Activated CD8-positive, alpha-beta memory T cell treated with anti-CD3 and anti-CD28 coated beads for 1 hour (primary cell): ENCODE measurements at places on chromosomes 6 and 20.
A peak's percentile ranks its signal among the peaks of the same experiment; 100 is the strongest.

- DNase-seq, result no peak
Observed at GRCh38 chr6:146154197-146154596, 125.3 kb downstream of the GRM1 start.

GRCh38 chr20:40678286-40678875 is 10.7 kb downstream of the MAFB start:
- DNase-seq, result no peak

- no peak for DNase-seq
Observed at GRCh38 chr20:31967830-31968249, at the start of gene XKR7. XKR7 (plus strand) TSS chr20:31968151; CDS start chr20:31968176, 25 bp downstream.

DNA sequence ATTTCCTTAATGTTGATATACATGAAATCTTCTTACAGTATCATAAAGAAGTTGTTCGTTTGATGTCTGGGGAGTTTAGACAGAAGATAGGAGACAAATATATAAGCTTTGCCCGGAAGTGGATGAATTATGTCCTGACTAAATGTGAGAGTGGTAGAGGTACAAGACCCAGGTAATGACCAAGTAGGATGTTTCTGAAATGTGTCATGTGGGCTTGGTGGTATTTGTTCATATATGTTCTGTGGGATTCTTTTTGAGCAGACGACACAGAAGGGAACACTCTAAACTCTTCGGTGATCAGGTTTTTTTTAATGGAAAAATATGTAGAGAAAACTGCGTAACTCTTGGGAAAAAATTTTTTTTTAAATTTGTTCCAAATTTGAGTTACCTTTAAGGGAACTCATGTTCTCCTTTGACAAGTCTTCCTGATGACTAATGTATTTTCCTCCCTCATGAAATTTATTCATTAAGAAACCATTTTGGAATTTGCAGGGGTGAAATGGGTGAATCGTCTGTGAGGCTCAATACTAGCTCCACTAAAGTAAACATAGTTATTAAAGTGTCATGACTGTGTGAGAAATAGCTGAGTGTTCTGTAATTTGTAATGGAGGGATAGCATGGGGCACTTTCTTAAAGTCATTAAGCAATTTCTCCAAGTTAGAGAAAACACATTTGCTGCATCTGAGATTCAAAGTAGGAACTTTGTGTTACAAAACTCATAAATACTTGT is 100.6 kb downstream of the MAP3K4 start:
- no peak for DNase-seq

GRCh38 chr6:136059308-136059707 is 190.8 kb downstream of the MTFR2 start:
- no peak for DNase-seq

GRCh38 chr6:56293781-56294180 is 46.4 kb upstream of the COL21A1 start:
- no peak for DNase-seq

DNA sequence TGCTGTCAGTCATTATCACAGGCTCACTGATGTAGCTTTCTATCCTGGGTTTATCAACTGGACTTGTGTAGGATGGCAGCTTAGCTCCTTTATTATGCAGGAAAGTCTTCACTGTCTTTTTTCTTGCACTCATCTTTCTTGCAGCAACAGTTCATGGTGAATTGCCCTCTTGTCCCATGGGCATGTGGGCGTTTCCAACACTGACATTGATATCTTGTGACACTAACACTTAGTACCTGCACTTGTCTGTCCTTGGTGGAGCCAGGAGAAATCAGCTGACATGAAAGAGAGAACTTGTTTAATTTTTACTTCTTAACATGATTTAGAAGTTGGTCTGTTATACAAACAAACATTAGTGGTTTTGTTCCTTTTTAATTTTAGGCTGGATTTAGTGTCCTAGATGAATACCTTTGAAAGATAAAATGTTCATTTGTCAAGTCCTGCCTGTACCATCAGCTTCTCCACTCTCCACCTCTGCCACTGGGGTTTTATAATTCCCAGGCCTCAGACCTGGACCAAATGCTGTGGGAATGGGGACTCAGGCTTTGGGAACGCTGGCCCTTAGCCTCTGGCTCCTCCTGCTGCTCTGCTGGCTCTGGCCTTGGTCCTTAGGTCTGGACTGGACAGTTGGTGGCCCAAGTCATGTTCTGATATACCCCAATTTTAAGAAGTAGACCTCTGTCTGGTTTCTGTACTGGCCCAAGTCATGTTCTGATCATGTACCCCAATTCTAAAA is 161.0 kb upstream of the LAMP5 start:
- DNase-seq, result no peak

DNA sequence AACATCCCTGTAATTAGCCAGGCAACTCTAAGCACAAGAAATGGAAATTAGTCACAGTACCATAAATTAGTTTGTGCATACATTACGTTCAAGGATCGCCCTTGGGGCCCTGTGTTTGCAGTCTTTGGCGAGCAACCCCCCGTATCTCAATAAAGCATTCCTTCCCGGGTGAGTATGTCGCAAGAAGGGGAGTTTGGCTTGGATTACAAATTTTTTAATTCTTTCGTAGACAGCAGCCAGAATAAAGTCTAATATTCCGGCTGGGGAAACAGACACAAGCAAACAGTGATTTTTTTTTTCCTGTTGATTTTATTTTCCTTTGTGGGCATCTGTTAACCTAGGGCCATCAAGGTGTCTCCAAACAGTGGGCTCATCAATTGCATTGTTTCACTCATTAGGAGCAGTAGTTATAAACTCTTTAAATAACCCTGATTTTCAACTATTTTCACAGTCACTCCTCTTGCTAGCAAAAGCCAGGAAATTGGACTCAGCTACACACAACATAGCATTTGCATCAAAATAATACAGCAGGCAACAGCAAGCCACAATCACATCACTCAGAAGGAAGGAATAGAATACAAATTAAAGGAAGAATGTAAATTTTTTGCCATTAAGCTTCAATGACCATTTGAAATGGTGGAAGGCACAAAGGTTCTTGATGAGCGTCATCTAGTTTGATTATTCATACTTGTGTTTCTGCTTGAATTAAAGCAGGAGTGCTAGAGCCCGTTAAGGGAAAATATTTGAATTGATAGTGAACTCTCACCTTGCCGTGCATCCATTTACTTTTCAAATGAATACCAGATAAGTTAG is 85.3 kb downstream of the LINC00237 start:
- no peak for DNase-seq

- no peak for DNase-seq
Observed at GRCh38 chr6:22145823-22146677, 150.8 kb downstream of the PRL start.

DNA sequence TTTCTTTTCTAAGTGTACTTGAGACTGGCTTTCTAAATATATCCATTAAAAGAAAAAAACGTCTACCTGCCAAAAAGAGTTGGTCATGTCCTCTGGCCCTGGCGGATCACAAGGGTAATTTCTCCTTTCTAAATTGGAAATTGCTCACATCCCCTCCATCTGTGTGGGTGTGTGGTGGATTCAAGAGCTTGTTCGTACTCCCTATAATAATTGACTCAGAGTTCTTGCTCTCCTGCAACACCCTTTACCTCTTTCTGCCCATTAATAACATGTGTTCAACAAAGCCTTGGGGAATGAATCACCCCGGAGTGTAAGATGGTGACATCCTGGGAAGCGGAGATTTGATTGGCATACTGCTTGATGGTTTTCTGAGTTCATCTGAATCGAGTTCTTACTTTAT is 263.8 kb downstream of the ALDH8A1 start:
- no peak for DNase-seq

- no peak for DNase-seq
Observed at GRCh38 chr20:20666359-20666758, 46.1 kb downstream of the RALGAPA2 start.

GRCh38 chr20:61621035-61621730 is 369.1 kb downstream of the CDH4 start:
- DNase-seq, result no peak

DNA sequence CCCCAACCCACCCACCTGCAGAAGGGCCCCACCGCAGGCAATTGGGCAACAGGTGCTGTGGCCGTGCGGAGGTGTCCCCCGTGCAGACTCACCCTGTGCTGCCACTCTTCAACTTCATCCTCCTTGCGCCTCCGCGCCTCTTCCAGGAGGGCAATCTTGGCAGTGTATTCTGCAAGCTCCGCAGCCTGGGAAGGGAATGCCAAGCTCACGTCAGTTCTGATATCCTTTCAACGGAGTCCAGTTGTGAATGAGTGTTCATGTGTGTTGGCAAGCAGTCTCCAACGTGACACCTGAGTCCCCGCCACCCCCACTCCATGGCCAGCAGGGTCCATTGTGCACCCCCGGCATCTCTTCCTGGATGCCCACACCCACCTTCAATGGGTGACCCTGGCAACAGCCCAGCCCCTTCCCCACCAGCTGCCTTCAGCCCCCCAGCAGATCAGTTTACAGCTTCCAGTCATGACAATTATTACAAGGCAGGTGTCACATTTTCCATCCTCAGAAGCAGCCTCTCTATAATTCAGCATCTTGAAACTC is 49.9 kb downstream of the EZR start:
- DNase-seq, result no peak

- no peak for DNase-seq
Observed at GRCh38 chr6:39086711-39087110, 28.3 kb downstream of the SAYSD1 start.

DNA sequence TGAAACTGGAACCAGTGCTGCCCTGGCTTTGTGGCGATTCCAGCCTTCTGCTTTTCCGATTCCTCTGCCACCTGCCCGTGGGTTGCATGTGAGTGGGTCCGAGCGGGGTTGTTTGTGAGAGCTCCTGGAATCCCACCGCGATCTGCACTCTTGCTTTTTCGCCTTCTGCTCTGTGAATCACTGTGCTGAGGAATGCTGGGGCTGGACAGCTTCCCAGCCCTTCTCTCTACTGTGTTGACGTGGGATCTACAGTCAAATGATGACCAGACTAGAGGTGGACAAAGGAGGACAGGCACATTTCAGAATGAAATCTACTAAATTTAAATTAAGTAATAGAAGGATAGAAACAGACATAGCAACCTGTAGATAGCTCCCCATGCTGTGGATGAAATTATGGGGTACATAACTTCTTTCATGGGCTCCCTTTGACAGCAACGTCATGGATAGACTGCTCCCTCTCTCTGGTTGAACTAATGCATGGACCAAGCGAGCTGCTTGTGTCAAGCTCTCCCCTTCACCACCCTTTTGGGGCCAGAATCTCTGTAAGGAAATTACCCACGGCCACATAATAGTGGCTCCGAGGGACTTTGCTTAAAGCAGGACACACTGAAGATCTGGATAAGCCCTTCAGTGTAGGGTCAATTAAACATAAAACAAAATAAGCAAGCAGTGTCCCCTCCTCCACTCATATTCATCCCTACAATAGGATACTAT is 2.0 kb downstream of the FNDC1 start:
- no peak for DNase-seq

DNA sequence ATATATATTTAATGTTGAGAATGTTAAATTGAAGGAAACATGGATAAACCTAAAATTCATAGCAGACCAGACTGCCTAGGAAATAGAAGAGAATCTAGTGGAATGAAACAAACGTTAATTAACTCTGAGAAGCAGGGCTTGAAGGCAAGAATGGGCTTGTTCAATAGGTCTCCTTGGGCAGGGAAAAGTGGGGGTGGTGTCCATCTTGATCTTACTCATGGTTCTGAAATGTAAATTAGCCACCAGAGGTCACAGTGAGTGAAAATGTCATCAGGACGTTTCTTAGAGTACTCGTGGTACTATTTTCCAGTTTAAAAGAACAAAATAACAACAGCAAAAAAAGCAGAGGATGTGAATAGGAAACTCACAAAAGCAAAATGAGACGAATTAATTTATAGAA is 66.8 kb upstream of the BTBD3 start:
- no peak for DNase-seq

GRCh38 chr20:59123011-59123677 is 40.5 kb upstream of the ZNF831 start:
- peak; percentile 15 for DNase-seq

- no peak for DNase-seq
Observed at GRCh38 chr20:51022227-51022802, 592 bp downstream of the KCNG1 start.

DNA sequence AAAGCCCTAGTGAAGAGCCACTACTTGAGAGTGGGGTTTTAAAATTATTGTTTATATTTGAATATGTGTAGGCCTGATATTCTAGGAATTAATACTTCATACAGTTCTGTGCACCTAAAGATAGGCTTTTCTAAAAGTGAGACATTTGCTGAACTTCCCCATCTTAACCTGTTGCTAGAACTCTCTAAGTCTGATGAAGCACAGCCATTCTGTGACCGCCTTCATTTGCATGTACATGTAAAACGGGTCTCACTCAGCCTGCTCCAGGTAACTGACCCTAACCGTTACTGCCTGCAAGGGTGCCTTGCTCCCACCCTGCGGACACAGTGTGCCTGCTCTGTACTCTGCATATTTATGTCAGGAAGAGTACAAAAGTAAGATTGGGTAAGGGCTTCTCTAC is 44.3 kb upstream of the IRF4 start:
- DNase-seq, result no peak

DNA sequence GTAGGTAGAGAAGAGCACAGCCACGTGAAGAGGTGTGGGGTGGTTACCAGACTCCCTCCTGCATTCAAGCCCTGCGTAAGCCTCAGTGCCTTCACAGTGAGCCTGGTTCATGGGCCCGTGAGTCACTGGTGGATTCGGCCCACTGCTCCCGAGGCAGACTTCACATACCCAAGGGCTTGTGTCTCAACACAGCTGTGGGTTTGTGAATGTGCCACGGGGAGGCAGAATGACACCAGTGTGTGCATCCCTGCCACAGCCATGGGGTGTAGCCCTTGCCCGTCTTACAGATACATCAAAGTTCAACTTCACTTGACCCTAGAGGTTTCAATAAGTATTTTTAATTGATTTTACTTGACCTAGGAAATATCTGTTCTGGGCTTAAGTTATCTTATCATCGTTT is 108.5 kb downstream of the MAP3K4 start:
- no peak for DNase-seq

DNA sequence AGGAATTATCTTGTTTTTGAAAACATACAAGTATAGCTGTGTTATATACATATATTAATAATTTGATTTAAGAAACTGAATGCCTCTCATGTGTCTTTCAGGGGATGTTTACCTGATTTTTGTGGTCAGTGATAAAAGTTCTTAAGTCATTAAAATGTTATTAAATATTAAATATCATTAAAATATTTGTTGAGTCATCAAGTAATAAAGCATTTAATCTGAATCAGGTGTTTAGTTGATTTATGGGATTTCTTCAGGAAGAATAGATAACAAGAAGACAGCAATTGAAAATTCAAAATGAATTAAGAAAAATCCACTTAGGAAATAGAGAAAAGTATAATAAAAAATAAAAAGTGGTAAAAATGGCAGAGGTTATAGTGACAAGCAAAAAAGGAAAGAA is 361.9 kb upstream of the EYS start:
- no peak for DNase-seq

GRCh38 chr20:32304131-32304746 is 26.8 kb downstream of the KIF3B start:
- DNase-seq, result no peak
